Activated naive CD8-positive, alpha-beta T cell treated with anti-CD3 and anti-CD28 coated beads, Interleukin-2, amount 10 ng/mL, durations not matched to agents 7 days and 5 days (primary cell): ENCODE measurements at places on chromosomes 11 and 22. TPM values are rescaled to one million over a fixed set of nuclear protein-coding genes. Genes with fewer than 3 reads are reported as not detected.

CYP2D6 gene
- total RNA-seq: 3.7 TPM

MRPL48 gene
- 32.8 TPM for total RNA-seq

ATG13 gene
- 70.0 TPM for total RNA-seq

KDM4D gene
- 1.3 TPM for total RNA-seq

- H3K36me3 ChIP-seq: no peaks in the 10 kb centered on the region
- H3K4me3 ChIP-seq: no peak overlapping the region
- no peak for DNase-seq
- H3K4me1 ChIP-seq: no peaks in the 10 kb centered on the region
- H3K27me3 ChIP-seq: peaks cover 2% of the 10 kb centered on the region
Measured at GRCh38 chr11:8061555-8062428, 19.2 kb upstream of the TUB start.

DNA sequence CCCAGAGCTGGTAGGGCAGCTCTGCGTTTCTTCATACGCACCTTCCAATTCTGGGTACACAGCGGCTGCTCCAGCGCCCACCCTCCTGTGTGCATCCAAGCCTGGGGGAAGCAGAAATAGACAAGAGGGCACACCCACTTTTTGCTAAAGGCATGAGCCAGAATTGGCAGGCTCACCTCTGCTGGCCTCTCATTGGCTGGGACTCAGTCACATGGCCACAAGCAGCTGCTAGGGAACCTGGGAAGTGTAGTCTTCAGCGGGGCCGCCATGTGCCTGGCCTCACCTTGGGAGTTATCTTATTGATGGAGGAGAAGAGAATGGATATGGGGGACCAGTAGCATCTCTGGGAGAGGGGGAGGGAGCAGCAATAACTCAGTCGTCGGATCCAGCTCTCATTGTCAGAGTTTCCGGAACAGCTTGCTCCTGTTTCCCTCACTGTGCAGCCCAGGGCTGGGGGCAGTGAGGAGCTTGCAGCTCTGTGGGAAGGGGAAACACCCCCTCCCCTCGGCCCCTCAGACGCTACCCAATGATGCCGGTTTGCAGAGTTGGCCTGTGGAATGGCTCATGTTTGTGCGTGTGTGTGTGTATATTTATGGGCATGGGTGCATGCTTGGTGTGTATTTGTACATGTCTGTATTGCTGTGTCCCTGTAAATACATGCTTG, 11.8 kb upstream of the MIEF1 start:
- H3K27ac ChIP-seq: no peak overlapping the region
- H3K27me3 ChIP-seq: no peaks in the 10 kb centered on the region

DNA sequence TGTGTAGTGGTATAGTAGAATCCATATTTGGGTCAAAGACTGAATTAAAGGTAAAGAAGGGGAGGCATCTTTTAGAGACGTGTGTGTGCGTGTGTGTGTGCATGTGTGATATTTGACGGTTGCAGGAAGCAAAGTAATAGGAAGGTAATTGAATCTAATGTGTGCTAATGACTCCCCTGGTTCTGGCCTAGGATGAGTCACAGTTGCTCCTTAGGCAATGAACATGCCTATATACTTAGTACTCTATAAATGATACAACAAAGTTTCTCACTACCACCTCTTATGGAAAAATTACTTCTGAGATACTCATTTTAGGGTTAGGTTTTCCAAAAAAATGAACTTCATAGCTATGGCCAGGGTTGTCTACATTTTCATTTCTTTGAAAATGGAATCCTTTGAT, 409.6 kb downstream of the GUCY1A2 start:
- no peak overlapping the region for H3K4me3 ChIP-seq
- no peaks in the 10 kb centered on the region for H3K27me3 ChIP-seq
- H3K4me1 ChIP-seq: no peaks in the 10 kb centered on the region

DNA sequence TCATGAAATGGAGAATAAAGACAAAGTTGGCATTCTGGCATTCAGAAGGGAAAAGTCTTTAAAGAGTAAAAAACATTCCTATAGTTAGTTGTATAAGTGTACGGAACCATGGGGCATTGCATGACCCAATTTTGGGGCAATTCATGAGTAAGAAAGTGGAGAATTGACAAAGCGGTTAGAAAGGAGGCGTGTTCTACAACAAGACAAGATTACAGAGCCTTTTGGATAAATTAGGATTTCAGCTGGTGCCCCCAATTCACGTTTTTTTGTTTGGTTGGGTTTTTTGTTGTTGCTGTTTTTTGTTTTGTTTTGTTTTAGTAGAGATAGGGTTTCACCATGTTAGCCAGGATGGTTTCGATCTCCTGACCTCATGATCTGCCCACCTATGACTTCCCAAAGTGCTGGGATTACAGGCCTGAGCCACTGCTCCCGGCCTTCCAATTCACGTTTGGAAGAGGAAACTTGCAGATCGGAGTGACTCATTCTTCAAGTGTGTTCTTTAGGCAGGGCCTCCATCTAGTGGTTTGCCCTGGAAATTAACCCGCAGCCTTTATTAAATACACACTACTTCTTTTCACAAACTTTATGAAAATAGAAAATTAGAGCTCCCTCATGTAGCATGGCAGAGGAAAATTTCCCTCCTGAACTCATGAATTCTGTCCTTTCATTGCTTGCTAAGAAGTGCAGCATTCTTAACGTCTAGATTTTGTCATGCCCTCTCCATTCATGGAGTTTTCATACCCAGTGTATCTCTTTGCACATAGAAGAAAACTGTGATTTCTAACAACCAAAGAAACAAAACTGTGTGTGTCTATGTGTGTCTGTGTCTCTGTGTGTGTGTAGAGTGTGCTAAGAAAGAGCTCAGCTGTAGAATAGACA, 118.1 kb downstream of the BBOX1 start:
- no peak overlapping the region for H3K27ac ChIP-seq
- H3K4me1 ChIP-seq: peaks cover 2% of the 10 kb centered on the region
- no peaks in the 10 kb centered on the region for H3K27me3 ChIP-seq
- no peaks in the 10 kb centered on the region for H3K36me3 ChIP-seq

- peak; percentile 68 for DNase-seq
- H3K4me3 ChIP-seq: peak overlapping the region; percentile 78
- H3K27me3 ChIP-seq: peaks cover 23% of the 10 kb centered on the region
- no peak overlapping the region for H3K27ac ChIP-seq
- H3K36me3 ChIP-seq: peaks cover 3% of the 10 kb centered on the region
Measured at GRCh38 chr11:59102259-59102765, 4.7 kb upstream of the FAM111B start.

GRCh38 chr22:37487571-37487970, 1.4 kb upstream of the MFNG start:
- H3K27ac ChIP-seq: peak overlapping the region; percentile 89
- H3K36me3 ChIP-seq: peaks cover 15% of the 10 kb centered on the region
- H3K4me1 ChIP-seq: peaks cover 38% of the 10 kb centered on the region

- no peaks in the 10 kb centered on the region for H3K27me3 ChIP-seq
- H3K4me3 ChIP-seq: no peak overlapping the region
- H3K36me3 ChIP-seq: no peaks in the 10 kb centered on the region
Measured at GRCh38 chr11:133705873-133706272, 139.4 kb downstream of the SPATA19 start.

DNA sequence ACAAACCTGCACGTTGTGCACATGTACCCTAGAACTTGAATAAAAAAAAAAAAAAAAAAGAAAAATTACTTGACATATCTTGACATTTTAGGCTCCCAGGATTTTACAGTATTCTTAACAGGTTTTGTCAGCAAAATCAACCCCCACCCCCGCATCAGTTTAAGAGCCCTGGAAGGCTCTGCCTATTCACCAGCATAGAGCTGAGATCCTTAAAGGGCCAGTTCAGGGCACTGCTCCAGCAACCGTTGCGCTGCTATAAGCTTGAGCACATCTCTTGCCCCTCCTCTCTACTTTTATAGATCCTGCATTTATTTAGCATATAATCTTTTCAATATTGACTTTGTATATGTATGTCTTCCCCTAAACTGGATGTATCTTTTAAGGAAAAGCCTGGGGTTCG, 697 bp upstream of the PAFAH1B2 start:
- peaks cover 19% of the 10 kb centered on the region for H3K36me3 ChIP-seq
- DNase-seq: no peak
- peak overlapping the region; percentile 98 for H3K4me3 ChIP-seq
- peaks cover 34% of the 10 kb centered on the region for H3K4me1 ChIP-seq
- peak overlapping the region; percentile 92 for H3K27ac ChIP-seq
- H3K27me3 ChIP-seq: peaks cover 18% of the 10 kb centered on the region

DNA sequence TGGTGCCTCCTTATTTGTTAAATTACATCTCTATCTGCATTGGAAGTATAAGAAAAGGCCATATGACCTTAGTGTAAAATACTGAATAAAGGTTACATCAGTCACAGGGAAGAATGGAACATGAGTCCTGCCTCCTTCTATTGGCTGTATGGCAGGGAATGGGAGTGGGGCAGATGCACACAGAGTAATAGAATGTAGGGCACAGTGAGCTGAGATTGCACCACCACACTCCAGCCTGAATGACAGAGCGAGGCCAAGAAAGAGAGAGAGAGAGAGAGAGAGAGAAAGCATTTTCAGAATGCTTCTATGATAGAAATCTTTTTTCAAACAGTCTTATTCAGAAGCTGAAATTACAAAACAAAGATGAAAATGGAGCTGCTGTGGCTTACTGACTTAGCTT, 58.8 kb downstream of the SLN start:
- DNase-seq: no peak
- no peak overlapping the region for H3K4me3 ChIP-seq
- no peak overlapping the region for H3K27ac ChIP-seq
- H3K36me3 ChIP-seq: no peaks in the 10 kb centered on the region
- H3K4me1 ChIP-seq: no peaks in the 10 kb centered on the region
- H3K27me3 ChIP-seq: peaks cover 42% of the 10 kb centered on the region

- no peaks in the 10 kb centered on the region for H3K36me3 ChIP-seq
- H3K4me3 ChIP-seq: no peak overlapping the region
- H3K27ac ChIP-seq: no peak overlapping the region
- no peaks in the 10 kb centered on the region for H3K27me3 ChIP-seq
- DNase-seq: no peak
Measured at GRCh38 chr11:125481531-125481930, 14.5 kb downstream of the FEZ1 start.

DNA sequence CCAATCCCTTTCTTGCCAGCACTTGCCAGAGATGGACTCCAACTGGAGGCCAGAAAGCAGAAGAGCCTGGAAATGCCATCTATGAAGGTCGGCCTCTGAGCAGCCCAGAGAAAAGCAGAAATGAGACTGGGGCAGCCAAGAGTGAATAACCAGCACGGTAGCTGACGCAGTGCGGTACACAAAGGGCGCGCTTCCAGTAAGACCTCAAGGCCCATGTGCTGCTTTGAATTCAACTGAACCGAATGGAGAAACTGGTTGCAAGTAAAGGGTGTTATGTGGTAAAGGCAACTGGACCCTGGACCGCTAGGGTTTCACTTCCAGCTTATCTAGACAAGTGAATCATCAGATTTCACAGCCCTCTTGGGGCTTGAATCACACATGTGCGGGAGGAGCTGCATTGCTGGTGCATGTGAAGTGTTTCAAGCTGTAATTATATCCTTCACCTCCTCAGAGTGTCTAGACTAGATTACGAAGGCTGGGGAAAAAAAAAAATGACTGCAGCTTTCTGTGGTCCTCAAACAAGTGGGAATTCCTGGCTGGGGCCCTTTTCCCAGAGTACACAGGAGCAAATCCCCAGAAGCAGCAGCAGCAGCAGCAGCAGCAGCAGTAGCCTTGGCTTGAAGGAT, 128.9 kb downstream of the CCDC34 start:
- H3K27me3 ChIP-seq: no peaks in the 10 kb centered on the region
- no peaks in the 10 kb centered on the region for H3K4me1 ChIP-seq
- no peak overlapping the region for H3K27ac ChIP-seq
- H3K4me3 ChIP-seq: no peak overlapping the region
- H3K36me3 ChIP-seq: no peaks in the 10 kb centered on the region
